Fibroblast of skin of right biceps (primary cell): ENCODE measurements at places on chromosomes 5 and 9.

DNA sequence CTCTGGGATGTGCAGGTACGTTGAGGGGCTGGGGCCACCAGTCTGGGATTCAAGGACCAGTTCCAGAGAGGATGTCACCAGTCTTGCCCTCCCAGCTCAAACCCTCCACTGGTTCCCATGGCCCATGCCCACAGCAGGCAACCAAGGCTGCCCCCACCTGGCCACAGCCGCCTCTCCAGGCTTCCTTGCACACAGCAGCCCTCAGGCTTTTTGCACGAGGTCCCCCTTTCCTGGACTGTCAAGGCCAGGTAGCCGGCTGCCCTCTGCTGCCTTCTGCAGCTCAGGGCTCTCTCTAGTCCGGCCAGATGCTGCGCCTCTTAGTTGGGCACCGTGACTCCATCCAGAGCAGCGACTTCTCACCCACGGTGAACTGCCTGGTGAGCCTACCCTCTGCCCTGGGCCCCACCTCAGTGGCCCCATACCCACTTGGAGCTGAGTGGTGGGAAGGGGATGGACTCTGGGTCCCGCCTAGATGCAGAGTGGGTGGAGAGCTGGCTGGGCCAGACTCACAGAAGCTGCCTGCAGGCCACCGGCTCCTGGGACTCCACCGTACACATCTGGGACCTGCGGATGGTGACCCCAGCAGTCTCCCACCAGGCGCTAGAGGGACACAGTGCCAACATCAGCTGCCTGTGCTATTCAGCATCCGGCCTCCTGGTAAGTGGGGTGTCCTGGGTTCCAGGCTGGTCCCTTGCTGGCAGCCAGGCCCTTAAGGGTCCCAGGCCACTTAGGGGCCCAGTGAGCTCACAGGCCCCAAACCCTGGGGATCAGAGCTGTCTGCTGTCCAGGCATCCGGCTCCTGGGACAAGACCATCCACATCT lies 2.9 kb downstream of the WDR38 start:
- peak; percentile 29 for DNase-seq

DNA sequence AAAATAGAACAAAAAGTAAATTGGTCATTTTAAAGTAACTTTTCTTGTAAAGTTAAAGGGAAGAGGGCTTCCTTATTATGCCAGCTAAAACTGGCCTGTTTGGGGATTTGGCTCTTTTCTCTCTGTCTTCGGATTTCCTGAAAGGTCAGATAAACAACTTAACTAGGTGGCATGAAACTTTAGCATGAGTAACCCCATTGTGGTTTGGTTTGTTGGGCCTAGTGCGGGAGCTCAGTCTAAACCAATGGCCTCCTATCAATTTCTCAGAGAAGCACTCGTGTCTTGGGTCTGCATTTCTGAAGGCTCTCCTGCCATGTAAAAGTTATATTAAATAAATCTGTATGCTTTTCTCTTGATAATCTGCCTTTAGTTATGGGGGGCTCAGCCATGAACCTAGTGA lies 48.5 kb upstream of the ANKH start:
- DNase-seq, result no peak

- DNase-seq, result peak; percentile 85
These were observed 81.3 kb downstream of the RAPGEF1 start for GRCh38 chr9:131658377-131659129.

GRCh38 chr5:125295405-125295872 lies 549.0 kb upstream of the ZNF608 start:
- DNase-seq, result peak; percentile 72

DNA sequence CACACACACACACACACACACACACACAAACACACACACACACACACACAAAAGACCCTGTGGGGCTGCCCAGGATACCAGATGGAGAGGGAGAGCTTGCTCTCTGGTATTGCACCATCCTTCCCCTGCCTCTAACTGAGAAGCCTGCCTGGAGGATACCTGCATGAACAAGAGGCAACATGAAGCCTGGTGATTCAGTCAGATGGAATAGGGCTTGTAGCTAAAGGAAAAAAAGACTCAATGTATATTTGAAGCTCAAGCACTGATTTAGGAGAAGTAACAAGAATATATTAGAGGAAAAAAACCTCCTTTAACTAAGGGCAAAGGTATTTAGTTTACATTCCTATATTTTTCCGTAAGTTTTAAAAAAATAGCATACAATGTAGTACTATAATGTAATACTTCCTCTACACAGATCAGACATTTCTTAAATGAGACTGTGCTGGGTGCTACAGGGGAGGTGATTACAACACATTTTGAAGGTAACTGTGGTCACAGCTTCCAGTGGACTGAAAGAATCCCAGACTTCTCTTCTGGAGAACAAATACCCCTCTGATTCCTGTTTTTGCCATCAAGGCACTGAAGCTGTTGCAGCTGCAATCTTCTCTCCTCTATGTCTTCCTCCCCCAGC lies 169.3 kb downstream of the DCP2 start:
- DNase-seq, result peak; percentile 69

- DNase-seq, result no peak
These were observed 52.5 kb upstream of the CPEB4 start for GRCh38 chr5:173835661-173836060.

DNA sequence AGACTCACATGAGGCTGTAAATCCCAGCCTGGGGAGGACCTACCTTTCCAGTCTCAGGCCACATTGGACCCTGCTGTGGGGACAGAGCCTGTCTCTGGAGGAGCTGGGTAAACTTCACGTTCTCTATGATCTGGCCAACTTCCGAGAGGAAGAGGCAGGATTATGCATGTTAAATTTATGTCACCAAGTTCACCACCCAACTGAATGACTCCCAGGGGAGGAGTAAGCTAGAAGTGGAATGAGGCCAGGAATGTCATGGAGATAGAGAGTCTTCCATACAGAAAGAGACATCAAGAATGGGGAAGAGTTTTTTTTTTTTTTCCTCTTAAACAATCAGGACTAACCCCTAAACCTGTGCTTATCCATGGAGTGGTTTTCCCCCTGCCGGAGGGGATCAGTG lies 90.3 kb upstream of the PALM2AKAP2 start:
- peak; percentile 40 for DNase-seq

DNA sequence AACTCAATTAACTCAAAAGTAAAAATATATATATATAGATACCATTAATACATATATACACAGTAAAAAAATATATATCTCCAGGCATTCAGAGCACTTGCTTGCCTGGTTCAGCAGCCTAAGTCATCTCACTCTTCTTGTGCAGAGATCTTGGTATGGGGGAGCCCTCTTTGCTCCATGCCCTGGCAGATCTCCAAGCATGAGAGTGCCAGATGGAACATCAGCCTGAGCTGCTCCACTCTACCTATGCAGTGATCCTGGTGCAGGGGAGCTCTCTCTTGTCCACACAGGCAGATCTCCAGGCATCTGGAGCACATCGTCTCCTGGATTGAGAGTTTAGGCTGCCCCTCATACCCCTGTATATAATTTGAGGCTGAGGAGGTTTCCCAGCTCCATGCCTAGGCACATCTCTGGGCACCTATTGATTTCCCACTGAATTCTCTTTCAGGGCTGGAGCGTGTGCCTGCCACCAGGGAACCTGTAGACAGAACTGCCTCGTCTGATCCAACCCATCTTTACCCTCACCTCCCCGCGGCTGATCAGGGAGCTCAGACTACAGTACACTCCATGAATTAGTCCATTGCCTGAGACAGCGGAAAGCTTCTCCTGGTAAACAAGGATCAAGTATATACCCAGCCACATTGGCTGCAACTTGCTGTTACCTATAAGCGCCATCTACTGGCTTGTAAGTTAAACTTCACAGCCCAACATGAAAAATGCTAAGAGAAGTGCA lies 342.4 kb upstream of the GRIA1 start:
- DNase-seq, result peak; percentile 78

DNA sequence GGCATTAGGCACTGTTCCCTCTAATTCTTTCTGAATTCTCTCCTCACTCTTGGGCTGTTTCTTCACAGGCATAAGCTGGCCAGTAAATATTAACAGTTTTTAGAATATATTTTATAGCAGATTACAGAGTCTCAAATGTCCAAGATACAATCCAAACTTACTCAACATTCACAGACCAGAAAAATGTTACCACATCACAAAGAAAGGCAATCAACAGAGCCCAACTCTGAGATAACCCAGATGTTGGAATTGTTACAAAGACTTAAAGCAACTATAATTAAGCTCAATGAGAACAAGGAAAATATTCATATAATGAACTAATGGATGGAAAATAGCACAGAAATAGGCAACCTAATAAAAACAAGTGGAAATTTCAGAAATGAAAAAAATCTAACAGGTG lies 401.1 kb upstream of the RGMB start:
- DNase-seq, result no peak

DNA sequence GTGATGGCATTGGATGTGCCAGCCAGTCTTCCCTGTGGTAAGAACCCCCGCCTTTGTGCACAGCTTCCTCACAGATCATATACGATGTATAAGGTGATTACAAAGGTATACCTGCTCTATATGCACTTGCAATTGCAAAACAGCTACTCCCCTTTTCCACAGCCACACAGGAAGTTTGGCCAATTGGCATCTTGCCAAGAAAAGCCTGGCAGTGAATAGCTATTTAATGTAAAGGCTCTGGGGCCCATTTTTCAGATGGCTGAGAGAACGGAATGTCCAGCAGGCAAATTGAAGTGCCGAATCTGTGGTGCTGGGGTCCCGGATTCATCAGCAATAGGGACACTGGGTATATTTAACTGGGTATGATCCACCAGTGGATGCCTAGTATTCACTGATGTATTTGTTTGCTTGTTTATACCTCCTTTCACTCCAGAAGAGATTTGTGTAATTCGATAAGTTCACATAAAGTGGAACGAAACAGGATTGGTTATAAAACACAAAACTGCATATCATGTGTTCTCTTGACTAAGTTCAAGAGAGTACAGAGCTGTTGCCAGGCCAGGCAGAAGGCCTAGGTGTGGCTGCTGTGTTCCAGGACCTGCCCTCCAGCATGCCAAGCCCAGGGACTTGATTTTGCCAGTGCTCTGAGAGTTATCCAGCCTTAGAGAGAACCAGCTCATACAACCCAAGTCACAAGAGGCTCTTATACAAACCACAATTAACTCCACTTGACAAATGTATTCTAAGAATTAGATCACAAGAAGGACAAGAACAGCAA lies 27.7 kb upstream of the GABRP start:
- no peak for DNase-seq

GRCh38 chr5:8134609-8135008 lies 265.7 kb downstream of the MTRR start:
- no peak for DNase-seq

- peak; percentile 55 for DNase-seq
These were observed 61.9 kb downstream of the FAM78A start for GRCh38 chr9:131214286-131214856.
